ENCODE measurements at places on chromosomes 7 and 10.

DNA sequence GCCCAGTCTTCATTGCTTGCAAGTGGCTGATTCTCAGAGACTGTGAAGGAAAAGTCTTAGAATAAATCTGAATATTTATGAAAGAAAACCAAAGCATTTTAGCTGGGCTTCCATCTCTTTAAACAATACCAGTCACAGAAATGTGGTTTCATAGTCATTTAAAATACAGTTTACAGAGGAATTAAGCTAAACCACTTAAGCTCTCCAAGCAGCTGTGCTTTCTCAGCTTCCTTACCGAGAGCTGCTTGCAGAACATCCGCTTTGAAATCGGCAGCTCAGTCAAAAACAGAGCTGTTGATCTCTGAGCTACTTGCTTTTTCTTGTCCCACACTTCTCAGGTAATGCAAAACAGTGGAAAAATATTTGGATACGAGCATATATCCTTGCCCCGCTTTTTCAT lies 134.5 kb downstream of the DYNC1I1 start:
- no peaks in the 10 kb centered on the region for H3K4me1 ChIP-seq
- no peak overlapping the region for H3K27ac ChIP-seq
- DNase-seq: no peak
- H3K4me3 ChIP-seq: no peak overlapping the region
- H3K36me3 ChIP-seq: no peaks in the 10 kb centered on the region

GRCh38 chr7:16651396-16652239 lies 5.6 kb downstream of the BZW2 start:
- no peak overlapping the region for H3K4me3 ChIP-seq
- no peak overlapping the region for H3K27ac ChIP-seq
- peak; percentile 65 for DNase-seq

- H3K4me3 ChIP-seq: no peak overlapping the region
- H3K27ac ChIP-seq: peak overlapping the region; percentile 24
- no peak for DNase-seq
- H3K27me3 ChIP-seq: no peaks in the 10 kb centered on the region
- peaks cover 38% of the 10 kb centered on the region for H3K36me3 ChIP-seq
Measured at GRCh38 chr10:32938554-32939061, 19.4 kb downstream of the ITGB1 start.

DNA sequence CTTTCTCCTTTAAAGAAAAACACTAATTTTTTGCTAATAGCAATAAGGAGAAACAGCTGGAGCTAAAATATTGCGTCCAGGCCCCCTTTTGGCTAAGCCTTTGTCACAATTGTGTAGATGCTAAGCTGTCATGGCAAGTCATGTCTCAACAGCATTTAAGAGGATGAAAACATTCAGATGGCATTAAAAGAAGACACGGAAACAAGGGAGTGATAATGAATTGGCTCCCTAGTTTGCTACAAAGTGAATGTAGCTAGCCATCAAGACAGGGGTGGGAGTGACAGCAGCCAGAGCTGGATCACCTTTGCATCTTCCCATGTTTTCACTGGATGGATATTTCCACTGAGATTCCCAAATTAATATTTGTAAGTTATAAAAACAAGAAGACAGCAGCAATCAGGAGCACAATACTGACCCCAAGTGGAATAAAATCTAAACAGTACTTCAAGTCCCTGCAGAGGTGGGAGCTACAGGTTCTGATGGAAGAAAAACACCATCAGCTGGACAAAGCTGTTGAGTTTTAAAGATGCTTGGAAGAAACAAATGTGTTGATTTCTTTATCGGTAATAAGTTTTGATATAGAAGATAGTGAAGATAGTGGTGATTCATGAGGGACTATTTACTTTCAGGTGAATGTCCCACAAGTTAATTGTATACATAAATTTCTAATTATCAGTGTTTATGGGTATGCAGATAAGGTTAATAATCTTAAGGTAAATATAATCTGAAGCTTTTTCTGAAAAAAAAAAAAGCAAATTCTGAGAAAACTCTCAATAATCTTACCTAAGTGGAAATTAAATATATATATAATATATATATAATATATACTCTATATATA lies 129.4 kb downstream of the SLC16A9 start:
- H3K4me3 ChIP-seq: no peak overlapping the region
- DNase-seq: peak; percentile 25
- no peak overlapping the region for H3K27ac ChIP-seq
- H3K27me3 ChIP-seq: no peaks in the 10 kb centered on the region
- H3K4me1 ChIP-seq: no peaks in the 10 kb centered on the region
- H3K36me3 ChIP-seq: no peaks in the 10 kb centered on the region

DNA sequence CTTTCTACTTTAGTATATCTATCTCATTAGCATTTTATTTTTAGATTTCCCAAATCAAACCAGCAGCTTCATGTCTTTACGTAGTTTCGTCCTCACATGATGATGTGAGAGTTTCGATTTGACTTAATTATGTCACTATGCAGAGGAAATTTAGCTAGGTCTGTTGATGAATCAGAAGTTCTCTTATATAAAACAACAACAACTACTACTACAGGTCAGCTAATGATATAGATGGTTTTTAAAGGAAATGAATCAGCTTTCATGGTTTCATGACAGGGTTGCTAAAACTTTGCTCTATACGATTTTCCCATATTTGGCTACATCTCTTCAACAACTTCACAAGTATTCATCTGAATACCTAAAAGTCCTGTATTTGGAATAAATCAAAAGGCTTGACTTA lies 28.6 kb downstream of the JAZF1 start:
- DNase-seq: peak; percentile 74
- H3K4me1 ChIP-seq: peaks cover 26% of the 10 kb centered on the region
- no peaks in the 10 kb centered on the region for H3K27me3 ChIP-seq
- H3K36me3 ChIP-seq: no peaks in the 10 kb centered on the region
- H3K27ac ChIP-seq: peak overlapping the region; percentile 56

- H3K27me3 ChIP-seq: no peaks in the 10 kb centered on the region
- no peak overlapping the region for H3K27ac ChIP-seq
- DNase-seq: no peak
- H3K4me1 ChIP-seq: no peaks in the 10 kb centered on the region
- no peak overlapping the region for H3K4me3 ChIP-seq
Measured at GRCh38 chr7:45597286-45597984, 23.3 kb downstream of the ADCY1 start.

DNA sequence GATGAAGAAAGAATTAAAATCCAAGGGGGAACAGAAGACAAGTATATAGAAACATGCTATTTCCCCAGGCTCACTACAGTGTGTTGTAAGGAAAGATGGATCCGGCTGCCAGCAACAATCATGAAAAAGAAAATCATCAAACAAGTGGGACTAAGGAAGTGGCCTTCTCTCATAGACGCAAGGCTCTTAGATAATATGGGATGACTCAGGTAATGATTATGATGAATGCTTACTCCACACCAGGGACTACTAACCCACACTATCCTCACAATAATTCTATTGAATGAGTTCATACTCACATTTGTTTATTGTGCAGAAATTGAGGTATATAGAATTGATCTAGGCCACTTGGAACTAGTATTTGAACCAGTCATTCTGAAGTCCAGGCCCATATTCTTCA lies 111.2 kb upstream of the BET1 start:
- H3K27me3 ChIP-seq: no peaks in the 10 kb centered on the region
- no peaks in the 10 kb centered on the region for H3K4me1 ChIP-seq
- peak; percentile 25 for DNase-seq
- no peaks in the 10 kb centered on the region for H3K36me3 ChIP-seq
- no peak overlapping the region for H3K4me3 ChIP-seq

GRCh38 chr10:22573820-22574569 lies 140.4 kb downstream of the PIP4K2A start:
- no peaks in the 10 kb centered on the region for H3K36me3 ChIP-seq
- no peak overlapping the region for H3K27ac ChIP-seq
- no peaks in the 10 kb centered on the region for H3K27me3 ChIP-seq
- no peaks in the 10 kb centered on the region for H3K4me1 ChIP-seq
- DNase-seq: no peak

DNA sequence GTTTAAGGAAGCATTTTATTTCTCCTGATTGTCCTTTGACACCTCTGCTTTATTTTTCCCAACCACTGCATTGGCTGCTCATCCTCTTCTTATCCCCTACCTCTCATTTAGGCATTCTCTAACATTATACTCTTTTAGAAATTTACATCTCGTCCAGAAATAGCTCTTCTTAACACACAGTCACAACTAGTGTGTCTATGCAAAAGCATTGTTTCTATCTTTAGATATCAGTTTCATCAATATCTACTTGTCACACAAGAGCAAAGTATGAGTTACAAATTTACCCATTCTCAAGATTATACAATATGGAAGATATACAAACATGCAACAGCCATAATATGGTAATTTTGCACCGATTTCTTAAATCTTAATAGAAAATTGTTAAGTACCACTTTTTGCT lies 35.7 kb upstream of the MDFIC start:
- H3K4me3 ChIP-seq: no peak overlapping the region
- DNase-seq: no peak
- no peaks in the 10 kb centered on the region for H3K27me3 ChIP-seq

DNA sequence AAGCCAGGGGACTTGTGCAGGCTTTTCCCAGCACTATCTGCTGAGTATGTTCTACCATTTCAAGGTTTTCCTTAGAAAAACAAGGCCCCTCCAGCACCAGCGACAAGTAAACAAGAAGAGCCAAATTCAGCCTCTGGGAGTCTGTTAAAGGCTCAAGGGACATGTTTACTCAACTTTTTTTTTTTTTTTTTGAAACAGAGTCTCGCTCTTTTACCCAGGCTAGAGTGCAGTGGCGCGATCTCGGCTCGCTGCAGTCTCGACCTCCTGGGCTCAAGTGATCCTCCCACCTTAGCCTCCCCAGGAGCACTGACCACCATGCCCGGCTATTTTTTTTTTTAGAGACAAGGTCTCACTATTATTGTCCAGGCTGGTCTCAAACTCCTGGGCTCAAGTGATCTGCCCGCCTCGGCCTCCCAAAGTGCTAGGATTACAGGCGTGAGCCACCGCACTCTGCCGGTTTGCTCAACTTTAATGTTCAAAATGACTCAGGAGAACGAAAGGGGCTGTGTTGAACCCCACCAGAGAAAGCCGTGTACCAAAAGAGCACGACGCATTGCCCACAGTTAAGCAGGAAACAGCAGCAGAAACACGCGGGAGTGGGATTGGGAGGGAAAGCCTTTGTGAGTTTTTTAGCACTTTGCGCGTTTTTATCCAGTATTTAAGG lies 772 bp downstream of the PRDX3 start:
- H3K27ac ChIP-seq: peak overlapping the region; percentile 96
- peaks cover 14% of the 10 kb centered on the region for H3K36me3 ChIP-seq
- H3K4me3 ChIP-seq: peak overlapping the region; percentile 96
- no peak for DNase-seq
- H3K27me3 ChIP-seq: no peaks in the 10 kb centered on the region
- peaks cover 8% of the 10 kb centered on the region for H3K4me1 ChIP-seq

GRCh38 chr10:113347508-113347907 lies 205.3 kb upstream of the HABP2 start:
- H3K4me3 ChIP-seq: no peak overlapping the region
- H3K4me1 ChIP-seq: no peaks in the 10 kb centered on the region
- no peak overlapping the region for H3K27ac ChIP-seq
- no peak for DNase-seq
- H3K27me3 ChIP-seq: peaks cover 13% of the 10 kb centered on the region
